ENCODE measurements at places on chromosomes 11 and 22. TPM values are rescaled to one million over a fixed set of nuclear protein-coding genes. Genes with fewer than 3 reads are reported as not detected.

TRAF6 gene
- total RNA-seq = 13.3 TPM

CASP5 gene
- total RNA-seq = 63.1 TPM

PVALB gene
- not detected for total RNA-seq

ZNRF3 gene
- total RNA-seq = 9.1 TPM

ANGPTL5 gene
- total RNA-seq = 0.96 TPM

ABCG4 gene
- not detected for total RNA-seq

DNA sequence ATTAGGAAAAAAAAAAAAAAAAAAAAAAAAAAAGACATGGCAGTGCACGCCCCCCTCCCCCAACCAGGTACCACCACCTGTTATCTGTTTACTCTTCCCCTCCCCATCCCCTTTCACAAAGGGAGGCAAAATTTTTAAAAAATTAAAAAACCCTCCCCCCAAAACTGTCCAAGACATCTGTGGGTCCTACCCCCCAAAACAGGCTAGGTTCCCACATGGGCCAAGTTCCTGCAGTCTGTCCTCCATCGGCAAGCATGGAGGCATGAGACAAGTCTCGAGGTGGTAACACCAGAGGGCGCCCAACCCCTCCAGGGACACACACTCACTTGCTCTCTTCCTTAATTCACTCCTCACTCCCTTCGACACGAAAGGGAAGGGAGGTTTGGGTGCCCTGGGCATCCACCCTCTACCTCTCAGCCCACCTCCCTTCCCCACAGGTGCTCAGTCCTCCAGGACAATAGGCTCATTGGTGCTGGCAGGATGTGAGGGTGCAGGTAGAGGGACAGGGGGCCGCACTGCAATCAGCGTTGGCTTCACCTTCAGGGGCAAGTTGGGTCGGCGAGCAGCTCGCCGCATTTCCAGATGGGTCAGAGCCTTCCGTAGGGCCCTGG is 2.2 kb upstream of the TUT1 start:
- peak; percentile 87 for DNase-seq

GRCh38 chr11:72871119-72871518 is 56.9 kb downstream of the ATG16L2 start:
- DNase-seq = no peak

GRCh38 chr22:44728761-44729324 is 23.5 kb upstream of the ARHGAP8 start:
- DNase-seq = no peak

DNA sequence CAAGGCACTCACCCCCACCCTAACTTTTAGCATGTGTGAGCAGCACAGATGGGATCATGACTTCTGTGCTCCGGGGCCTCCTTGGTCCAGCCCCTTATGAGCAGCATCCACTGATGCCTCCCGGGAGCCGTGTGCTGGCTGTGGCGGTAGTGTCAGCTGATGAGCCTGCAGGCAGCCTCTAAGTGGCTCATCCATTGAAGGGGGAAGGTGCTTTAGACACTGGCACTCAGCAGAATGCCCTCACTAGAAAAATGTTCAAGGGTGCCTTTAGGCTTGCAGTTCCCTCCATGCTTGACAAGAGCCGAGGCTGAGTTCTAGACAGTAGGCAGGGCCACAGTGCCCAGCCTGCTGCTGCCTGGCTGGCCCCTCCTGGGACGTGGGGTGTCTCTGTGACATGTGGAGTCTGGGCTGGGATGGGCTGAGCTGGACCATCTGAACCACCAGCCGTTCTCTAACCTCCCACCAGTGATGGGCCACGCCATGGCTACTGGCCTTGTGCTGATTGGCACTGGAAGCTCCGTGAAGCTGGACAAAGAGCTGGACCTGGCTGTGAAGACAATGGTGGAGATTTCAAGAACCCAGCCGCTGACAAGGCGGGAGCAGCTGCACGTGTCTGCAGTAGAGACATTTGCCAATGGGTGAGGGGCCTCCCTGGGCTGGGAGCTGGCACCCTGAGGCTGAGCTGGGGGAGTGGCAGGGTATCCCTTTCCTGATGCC is 5.8 kb downstream of the TTC38 start:
- DNase-seq = no peak

DNA sequence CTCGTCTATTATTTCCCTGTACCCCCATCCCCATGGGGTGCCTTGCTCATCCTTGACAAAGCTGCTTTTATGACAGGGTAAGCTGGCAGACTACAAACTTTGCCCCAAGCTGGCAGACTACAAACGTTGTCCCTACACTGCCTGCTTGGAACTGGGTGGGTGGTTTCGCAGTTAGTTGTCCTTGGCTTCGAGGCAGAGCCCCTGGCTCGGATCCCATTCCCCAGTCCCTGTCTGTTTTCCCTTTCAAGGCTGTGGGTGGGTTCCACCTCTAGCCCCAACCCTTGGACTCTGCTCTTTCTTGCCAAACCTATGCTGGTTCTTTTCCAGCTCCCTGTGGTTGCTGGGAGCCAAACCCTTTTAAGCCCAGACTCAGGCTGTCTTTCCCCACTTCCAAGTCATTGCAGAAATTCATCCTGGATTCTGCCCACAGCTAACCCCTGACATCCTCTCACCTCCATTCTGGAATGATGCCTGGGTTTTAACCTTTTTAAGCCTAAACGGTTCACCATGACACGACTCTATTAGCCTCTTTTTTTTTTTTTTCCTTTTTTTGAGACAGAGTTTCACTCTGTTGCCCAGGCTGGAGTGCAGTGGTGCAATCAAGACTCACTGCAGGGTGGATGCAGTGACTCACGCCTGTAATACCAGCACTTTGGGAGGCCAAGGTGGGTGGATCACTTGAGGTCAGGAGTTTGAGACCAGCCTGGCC is 9.2 kb upstream of the RBM14 start:
- DNase-seq = peak; percentile 84

DNA sequence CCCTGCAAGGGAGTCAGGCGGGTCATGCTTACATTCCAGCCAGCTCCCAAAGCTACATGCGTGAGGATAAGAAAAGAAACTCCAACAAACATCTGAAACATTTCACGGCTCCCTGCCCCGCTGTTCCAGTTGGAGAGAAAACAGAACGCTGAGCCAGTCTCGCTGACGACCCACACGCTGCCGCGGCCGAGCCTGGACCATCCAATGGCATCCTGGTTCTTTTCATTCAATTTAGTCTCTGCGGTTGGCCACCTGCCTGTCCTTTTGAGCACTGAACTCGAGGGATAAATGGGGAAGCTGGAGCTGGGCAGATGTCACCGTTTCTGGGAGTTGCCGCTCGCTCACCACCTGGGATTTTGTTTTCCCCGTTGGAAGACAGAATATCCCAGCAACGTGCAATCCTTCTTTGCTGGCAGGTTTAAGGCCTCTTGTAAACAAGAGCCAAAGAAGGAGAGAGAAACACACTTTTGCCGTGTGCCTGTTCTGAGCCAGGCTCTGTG is 45.3 kb upstream of the SHISAL1 start:
- peak; percentile 19 for DNase-seq

DNA sequence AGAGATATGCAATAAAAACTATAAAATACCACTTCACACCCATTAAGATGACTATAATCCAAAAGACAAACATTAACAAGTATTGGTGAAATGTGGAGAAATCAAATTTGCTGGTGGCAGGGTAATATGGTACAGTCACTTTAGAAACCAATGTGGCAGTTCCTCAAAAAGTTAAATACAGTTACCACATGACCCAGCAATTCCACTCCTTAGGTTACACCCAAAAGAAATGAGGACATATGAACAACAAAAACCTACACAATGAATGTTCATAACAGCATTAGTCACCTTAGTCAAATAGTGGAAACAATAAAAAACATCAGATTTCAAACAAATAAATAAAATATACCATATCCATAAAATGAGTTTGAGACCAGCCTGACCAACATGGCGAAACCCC is 52.6 kb downstream of the RDX start:
- no peak for DNase-seq

GRCh38 chr11:5891216-5891800 is 1.7 kb upstream of the OR52E5 start:
- no peak for DNase-seq

DNA sequence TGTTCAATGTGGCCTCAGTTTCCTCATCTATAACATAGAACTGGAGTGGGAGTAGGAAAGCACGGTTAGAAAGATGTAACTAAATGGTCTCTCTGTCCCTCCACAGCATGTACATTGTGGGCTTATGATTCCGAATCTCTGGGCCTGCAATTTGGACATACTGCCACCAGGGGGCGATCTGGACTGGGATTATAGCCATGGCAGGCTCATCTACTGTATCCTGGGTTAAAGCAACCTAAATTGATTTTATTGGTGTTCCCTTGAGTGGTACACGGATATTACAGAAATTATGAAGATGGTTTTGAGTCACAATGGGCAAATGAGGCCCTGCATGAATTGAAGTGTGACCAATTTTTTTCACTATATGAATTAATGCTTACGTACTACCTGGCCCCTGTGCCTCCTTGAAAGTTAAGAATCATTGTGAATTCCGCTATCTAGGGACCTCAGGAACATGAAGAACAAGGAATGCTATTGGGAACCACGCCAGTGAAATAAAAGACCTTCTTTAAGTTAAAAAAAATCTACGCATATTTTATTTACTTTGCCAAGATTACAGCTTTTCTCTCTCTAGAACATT is 32.9 kb downstream of the TST start:
- DNase-seq = peak; percentile 40

- no peak for DNase-seq
These were observed 1237.9 kb downstream of the FAM181B start for GRCh38 chr11:81495699-81496292.

DNA sequence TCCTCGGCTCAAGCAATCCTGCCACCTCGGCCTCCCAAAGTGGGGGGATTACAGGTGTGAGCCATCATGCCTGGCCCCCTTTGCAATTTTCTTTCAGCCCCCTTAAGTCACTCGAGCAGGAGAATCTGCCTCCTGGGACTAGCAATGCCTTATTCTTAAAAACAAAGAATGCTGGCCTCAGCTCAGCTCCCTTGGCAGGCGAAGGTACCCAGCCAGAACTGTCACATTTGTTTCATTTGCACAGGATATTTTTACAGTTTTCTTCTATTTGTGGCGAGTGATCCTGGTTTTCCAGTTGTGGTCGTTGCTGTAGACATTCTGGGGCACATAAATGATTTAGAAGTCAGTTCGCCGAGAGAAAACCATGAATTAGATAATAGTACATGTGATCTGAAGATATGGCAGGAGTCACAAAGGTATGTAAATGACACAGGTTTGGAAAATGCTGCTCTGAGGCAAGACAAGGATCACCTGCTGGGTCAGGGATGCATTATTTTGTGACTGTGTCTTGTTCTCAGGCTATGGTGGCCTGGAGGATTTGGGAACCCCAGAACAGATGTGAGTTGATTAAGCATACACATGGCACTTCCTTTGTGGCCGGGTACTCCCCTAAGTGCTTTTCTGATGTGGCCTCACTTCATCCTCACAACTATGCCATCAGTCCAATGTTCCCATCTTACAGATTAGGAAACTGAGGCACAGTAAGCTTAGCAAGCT is 51.2 kb upstream of the SLC22A12 start:
- no peak for DNase-seq

DNA sequence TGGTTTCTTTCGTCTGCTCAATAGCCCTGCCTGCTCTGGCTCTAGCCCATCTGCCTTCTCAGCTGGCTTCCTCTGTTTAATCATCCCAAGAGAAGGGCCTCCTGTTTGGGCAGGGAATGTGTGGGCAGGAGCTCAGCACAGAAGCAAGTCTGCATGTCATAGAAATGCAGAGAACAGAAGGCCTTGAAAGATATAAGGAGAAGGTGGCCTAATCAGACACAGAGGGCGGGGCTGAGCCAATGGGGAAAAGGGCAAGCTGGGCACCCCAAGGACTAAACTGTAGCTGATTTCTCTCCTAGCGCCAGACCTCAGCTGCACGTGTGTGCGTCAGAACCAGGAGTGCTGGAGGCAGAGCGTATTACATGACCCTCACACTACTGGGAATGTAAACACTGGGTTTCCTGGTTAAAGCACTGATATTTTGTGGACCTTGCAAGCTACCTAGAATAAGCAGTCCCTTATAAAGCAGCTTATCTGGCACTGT is 7.6 kb upstream of the CCKBR start:
- peak; percentile 29 for DNase-seq

DNA sequence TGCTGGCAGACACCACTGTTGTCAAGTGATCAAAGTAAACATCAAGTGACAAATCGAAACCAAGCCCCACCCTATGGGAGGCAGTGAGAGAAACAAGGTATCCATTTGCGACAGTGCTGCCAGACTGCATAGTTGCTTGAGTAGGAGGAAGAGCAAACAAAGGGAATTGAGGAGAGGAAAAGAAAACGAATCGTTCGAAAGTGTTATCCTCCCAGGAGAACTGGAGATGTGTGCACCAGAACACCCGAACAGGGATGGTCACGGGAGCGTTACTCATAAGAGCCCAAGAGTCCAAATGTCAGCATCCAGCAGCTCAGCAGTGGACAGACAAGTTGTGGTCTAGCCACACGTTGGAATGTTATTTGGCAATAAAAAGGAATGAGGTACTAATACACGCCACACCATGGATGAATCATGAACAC is 58.4 kb upstream of the NUP50 start:
- no peak for DNase-seq

GRCh38 chr11:84022201-84022600 is 736.0 kb upstream of the CCDC90B start:
- DNase-seq = no peak

DNA sequence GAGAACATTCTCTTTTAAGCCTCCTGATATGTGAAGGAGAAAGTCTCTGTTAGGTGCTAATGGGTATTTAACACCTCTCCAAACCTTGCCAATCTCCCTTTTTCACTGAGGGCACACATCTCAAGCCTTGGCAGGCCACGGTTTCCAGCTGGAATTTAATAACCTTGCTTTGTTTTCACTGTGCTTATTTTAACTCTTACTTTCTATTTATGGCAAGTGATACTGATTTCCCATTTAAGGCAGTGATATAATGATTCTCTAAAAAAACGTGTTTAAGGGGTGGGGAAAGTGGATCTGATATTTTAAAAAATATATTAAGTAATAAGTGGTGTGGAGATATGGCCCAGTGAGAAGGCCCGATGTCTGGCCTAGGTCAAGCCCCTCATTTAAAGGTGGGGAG is 1.1 kb upstream of the RASD2 start:
- no peak for DNase-seq

GRCh38 chr11:72433455-72434036 is 785 bp downstream of the CLPB start:
- DNase-seq = no peak

DNA sequence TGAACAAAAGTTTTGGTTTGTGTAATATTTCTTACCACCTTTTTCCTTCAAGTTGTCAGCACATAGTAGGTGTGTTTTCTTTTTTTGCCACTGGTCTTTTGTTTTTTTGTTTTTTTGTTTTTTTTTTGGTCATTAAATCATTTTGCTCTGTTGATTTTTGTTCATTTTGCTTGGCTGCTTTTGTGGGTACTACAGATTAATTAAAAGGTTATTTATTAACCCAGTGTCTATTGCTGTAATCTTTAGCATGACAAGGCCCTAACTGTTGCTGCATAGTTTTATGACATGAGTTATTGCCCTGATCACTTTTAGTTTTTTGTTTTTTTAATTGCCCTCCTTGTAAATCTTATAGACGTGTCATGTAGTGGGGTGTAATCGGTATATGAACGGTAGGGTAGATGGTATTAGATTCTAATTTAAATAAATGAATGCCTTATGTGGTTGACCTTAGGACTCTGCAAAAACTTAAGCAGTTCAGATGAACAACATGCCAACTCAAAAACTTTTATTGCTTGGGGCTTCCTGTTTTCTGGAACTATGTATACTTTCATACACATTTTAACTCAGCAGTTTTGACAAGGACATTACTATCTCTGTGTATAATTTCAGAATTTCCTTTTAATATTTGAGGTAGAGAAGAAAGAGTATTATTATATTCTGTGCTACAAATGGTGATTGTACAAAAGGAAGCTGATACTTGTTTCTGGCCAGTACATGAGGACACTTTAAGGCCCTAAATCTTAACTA is 7.9 kb downstream of the EWSR1 start:
- DNase-seq = no peak

- DNase-seq = no peak
These were observed 565.1 kb upstream of the CCDC179 start for GRCh38 chr11:23425381-23425780.

Data from transverse colon (tissue), 4 donors.